Caco-2 (cell line): ENCODE measurements at places on chromosomes 7 and 10. TPM values are rescaled to one million over a fixed set of nuclear protein-coding genes. Genes with fewer than 3 reads are reported as not detected.

The LRRC61 gene
- 32.4 and 35.8 TPM in 2 replicates for total RNA-seq

The PARD3 gene
- 74.9 and 80.7 TPM in 2 replicates for total RNA-seq

The PLEKHS1 gene
- total RNA-seq: not detected in 2 replicates

The DOCK1 gene
- 82.2 and 83.5 TPM in 2 replicates for total RNA-seq

The NME8 gene
- total RNA-seq: not detected in 2 replicates

The MYO3A gene
- total RNA-seq: not detected in 2 replicates

The FAM131B gene
- 20.2 and 22.3 TPM in 2 replicates for total RNA-seq

The AKR1C8 gene
- not detected in 2 replicates for total RNA-seq

The GPR26 gene
- not detected in 2 replicates for total RNA-seq

The NOM1 gene
- total RNA-seq: 37.7 and 38.5 TPM in 2 replicates

The CALHM3 gene
- total RNA-seq: 0.18 TPM in 1 of 2 replicates, not detected in the other

The ATP6V0A4 gene
- total RNA-seq: 1.2 and 1.5 TPM in 2 replicates

The ERVW-1 gene
- total RNA-seq: 0.51 TPM in 1 of 2 replicates, not detected in the other

The PALS2 gene
- total RNA-seq: 37.2 and 38.5 TPM in 2 replicates

The GLCCI1 gene
- 18.8 and 19.3 TPM in 2 replicates for total RNA-seq

- DNase-seq: no peak
These were observed 86.4 kb downstream of the SEPTIN14 start for GRCh38 chr7:55776196-55776595.

DNA sequence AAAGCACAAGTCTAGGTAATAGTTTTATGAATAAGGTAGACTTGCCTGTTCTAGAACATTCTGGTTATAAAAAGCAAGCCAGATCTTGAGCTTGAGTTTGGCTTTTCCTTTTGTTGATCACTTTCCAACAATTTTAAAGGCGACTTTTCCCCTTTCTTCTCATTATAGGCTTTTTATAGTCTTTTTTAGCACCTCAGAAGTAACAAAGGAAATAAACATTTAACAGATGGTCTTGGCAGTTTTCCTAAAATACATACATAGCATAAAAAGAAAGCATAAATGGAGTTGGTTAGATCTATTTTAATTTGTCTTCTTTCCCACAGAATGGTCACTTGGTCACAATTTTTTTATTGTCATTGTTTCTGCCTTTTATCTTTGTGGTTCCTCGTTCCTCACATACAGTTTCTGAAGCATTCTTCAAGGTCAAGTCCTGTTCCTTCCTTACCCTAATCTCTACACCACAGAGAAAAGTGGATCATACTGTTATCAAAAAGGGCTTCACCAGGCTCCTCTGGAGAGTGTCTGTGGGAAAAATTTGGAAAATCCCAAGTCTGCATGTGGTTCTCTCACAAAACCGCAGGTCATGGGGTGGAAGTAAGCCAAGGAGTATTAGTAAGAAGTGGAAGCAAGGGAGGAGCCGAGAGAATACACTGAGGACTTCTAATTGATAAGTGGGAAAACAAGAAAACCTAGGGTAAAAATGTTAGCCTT is 31.3 kb downstream of the THNSL1 start:
- DNase-seq: no peak

DNA sequence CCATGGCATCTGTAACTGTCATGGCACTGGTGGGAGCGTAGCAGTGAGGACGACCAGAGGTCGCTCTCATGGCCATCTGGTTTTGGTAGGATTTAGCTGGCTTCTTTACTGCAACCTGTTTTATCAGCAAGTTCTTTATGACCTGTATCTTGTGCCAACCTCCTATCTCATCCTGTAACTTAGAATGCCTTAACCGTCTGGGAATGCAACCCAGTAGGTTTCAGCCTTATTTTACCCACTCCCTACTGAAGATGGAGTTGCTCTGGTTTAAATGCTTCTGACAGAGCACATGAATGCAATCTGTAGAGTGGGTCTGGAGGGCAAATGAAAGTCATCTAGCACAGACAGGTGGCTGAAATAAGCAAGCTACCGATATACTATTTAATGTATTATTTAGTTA is 55.3 kb upstream of the OPN4 start:
- DNase-seq: no peak

GRCh38 chr10:108244443-108245228 is 1080.1 kb upstream of the SORCS1 start:
- no peak for DNase-seq

- no peak for DNase-seq
These were observed 47.9 kb downstream of the TBATA start for GRCh38 chr10:70737250-70737649.

- DNase-seq: no peak
These were observed 24.6 kb upstream of the NFE2L3 start for GRCh38 chr7:26127411-26127810.

GRCh38 chr7:108146070-108146842 is 16.1 kb upstream of the LAMB4 start:
- DNase-seq: peak; percentile 81

DNA sequence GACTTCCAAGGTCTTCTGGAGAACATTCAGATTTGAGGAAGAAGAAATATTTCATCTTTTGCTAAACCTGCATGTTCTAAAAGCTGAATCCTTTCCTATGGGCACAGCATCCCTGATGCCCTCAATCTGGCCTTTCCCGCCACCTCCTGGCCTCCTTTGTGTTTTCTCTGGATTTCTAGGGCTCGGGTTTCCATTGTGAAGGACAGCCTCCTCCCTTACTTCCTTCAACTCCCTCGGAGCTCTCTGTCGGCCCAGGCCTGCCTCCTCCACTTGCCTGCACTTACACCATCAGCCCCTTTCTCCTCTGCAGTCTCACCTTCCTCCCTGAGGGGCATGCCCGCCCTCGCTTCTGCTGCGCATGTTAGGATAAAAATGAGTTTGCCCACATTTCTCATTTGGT is 75.4 kb downstream of the WIPF3 start:
- DNase-seq: no peak

GRCh38 chr10:133088956-133089800 is 1.5 kb downstream of the ADGRA1 start:
- no peak for DNase-seq

- DNase-seq: no peak
These were observed 158.0 kb upstream of the KLF6 start for GRCh38 chr10:3942937-3943489.

GRCh38 chr10:81866753-81867152 is 8.2 kb upstream of the NRG3 start:
- DNase-seq: no peak

DNA sequence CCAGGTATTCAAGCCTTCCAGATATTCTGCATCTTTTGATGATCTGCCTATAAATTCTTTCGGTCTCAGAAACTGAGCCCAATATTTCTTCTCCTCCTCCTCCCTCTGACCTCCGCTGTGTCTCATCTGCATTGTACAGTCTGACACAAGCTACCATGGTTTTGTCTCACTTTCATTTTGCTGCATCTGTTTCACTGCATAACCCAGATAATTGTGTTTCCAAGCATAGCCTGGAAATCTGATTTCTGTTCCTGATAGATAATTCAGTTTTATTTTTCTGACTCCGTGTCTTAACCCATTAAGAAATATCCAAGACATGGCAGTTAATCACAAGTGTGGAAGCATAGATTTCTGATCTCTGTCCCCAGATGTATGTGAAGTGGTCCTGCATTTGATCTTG is 374.2 kb upstream of the SEMA3A start:
- DNase-seq: no peak

DNA sequence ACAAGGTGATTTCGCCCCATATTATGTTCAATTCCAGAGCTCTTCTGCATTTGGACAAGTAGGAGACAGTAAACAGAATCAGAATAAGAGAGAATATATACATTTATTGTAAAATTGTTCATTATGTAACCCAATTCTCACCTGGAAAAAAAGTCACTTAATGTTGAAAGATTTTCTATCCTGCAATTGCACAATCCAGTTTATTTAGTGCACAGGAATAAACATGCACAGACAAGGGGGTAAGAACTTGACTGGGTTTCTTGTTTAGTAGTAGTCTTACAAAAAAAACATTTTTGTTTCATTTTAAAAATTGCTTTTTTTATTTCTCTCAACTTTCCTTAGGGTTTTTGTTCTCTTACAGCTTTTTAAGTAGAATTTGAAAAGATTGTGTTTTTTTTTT is 126.6 kb downstream of the SAMD9 start:
- no peak for DNase-seq

DNA sequence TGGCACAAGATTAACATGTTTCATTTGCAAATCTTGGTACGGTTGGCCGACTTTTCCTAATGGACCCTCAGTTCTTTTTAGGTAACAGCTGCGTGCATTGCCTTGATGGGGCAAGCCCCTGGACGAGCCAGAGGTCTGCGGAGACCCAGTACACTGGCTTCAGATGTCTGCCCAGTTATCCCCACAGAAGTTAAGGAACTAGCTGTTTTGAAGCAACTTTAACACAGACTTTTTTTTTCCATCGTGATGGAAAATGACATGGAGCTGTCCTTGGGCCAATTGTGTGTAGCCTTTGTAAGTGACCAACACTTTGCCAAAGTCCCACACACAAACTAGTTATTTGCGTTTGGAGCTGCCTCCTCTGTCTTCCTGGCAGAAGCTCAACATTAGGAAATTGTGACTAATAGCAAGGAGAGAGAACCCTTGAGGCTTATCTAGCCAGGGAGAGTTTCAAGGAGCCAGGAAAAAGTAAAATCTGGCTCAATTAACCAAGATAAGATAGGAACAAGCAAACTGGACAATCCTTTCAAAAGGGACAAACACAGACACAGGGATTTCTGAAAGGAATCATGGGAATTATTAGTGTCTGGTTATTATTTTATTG is 99.6 kb upstream of the BMPER start:
- DNase-seq: no peak

GRCh38 chr10:71575451-71575850 is 144.1 kb downstream of the C10orf105 start:
- DNase-seq: no peak

GRCh38 chr7:577741-578370 is 58.2 kb upstream of the PDGFA start:
- DNase-seq: no peak

- peak; percentile 98 for DNase-seq
These were observed 3.7 kb upstream of the ABHD11 start for GRCh38 chr7:73742338-73742752.

DNA sequence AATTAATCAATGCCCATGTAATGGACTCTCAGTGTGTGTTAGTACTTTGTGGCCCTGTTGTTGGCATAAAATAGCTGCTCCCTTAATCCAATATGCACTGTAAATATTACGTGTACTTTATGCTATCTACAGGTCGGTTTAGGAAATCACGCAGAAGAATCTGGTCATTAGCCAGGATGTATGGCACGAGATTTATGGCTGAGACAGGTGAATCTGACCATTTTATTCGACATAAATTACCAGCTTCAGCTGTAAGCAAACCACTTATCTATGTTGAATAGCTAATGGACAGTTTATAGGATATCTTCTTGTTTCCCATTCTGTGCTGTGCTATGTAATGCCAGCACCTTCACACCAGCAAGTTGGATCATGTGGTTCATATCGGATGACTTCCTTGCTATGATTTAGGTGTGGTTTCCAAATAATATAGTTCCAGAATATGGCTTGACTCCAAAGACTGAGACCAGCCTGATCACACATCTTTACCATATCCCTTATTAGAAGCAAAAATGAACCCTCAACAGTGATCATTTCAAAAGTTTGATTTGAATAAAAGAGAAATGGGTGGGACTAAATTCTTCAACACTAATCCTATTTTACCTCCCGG is 301.4 kb downstream of the AHR start:
- DNase-seq: no peak

- peak; percentile 74 for DNase-seq
These were observed 52.7 kb upstream of the BTRC start for GRCh38 chr10:101301111-101301731.

- DNase-seq: no peak
These were observed 6.8 kb downstream of the SMARCD3 start for GRCh38 chr7:151241755-151242096.

DNA sequence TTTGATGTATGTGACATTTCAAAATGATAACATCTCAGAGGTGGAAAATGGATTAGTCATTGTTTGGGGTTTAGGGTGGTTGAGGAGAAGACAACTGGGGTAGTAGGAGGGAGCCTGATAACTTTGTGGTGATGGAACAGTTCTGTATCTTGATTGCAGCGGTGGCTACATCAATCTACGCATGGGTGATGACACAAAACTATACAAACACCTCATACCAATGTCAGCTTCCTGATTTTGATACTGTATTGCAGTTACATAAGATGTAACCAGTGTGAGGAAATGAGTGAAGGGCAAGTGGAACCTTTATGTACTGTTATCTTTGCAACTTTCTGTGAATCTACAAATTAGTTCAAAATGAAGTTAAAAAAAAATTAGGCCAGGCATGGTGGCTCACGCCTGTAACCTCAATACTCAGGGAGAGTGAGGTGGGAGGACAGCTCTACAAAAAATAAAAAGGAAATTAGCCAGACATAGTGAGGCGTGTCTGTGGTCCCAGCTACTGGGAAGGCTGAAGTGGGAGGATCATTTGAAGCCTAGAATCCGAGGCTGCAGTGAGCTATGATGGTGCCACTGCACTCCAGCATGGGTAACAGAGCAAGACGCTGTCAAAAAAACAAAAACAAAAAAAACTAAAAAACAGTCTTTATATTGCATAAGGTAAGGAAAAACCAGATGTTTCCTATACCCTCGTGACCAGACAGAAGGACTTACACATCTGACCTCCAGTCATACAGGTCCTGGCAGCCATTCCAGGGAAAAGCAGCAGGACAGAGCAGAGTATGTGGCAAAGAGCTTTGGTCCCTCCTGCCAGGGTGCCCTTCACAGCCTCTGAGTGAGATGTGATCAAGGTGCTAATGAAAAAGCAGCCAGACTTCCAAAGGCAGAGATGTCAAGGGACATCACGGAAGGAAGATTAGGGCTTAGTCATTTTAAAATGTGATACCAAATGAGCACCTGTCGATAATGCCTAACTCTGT is 50.8 kb downstream of the CYTH3 start:
- no peak for DNase-seq

DNA sequence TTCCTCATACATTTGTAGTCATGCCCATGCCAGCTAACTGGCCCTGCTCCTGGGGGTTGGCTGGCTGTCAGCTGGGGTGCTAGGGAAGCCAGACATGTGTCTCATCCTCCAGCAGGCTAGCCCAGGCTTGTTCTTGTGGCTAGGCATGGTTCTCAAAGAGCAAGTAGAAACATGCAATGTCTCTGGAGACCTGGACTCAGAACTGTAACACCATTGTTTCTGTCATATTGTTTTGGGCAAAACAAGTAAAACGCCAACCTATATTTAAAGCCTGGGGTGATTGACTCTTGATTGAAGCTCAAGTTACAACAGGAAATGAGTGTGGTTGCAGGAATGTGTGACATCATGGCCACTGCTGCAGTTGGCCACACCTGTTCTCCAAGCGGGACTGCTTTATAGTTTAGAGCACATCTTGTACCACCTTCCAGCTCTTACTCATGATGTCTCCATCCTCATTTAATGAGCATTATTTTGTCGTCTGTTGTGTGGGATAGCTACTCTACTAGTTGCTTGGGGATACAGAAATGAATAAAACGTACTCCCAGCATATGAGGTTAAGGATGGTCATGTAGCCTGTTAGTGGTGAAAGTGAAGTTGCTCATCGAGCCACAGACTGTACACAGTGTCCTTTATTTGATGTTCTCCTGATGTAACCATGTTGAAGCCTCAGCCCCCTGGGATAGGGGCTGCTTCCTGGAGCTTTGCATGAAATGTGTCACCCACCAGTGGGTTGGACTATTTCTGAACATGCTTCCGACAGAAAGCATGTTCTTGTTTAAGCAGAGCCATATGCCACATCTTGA is 168.4 kb downstream of the SORCS3 start:
- no peak for DNase-seq

GRCh38 chr7:81294897-81295515 is 376.2 kb upstream of the SEMA3C start:
- DNase-seq: no peak

- peak; percentile 76 for DNase-seq
These were observed 2.8 kb downstream of the PDGFA start for GRCh38 chr7:516606-517456.

GRCh38 chr7:408751-409311 is 110.8 kb downstream of the PDGFA start:
- no peak for DNase-seq
